ENCODE measurements at places on chromosomes 5 and 9.

DNA sequence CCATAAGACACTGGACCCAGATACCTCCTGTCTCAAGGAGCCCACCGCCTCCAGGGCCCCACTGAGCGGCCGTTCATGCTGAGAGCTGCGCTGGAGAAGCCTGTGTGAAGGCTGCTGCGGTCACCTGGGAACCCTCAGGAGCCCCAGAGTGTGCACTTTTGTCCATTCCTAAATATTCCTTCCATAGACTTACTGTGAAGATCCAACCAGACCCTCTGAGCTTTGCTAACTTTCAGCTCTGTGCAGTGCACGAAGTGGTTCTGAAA, 119.5 kb downstream of the COL23A1 start:
- no peak for DNase-seq

DNA sequence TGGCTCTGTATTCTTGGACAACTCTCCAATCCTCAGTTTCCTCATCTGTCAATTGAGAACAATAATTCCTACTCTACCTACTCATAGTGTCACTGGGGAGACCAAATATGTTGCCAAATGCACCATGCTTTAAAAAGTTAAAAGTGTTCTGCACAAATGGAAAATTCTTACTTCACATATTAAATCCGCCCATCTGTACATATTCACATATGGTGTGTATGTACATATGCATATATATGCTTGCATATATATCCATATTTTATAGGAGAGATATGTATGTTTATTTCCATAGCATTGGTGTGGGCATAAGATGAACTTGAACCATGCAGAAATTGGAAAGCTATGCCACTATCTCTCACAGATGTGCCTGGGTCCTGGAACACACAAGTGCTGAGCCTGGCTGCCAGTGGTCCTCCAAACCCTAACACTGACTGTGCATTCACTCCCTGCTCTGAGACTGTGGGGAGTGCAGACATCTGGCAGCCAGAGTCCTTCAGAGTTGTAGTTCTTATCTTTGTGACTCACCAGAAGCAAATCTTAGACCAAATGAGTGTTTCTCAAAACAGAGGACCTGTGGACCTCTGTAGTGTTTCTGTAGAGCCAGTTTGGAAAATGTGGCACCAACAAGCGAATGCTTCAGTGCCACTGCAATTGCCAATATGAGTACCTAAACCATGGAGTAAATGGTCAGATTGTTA, 168.7 kb downstream of the GRIA1 start:
- DNase-seq: no peak

- no peak for DNase-seq
Observed at GRCh38 chr5:134038138-134038537, 33.4 kb upstream of the VDAC1 start.

- no peak for DNase-seq
Observed at GRCh38 chr9:22073349-22073748, 64.2 kb upstream of the CDKN2B start.

DNA sequence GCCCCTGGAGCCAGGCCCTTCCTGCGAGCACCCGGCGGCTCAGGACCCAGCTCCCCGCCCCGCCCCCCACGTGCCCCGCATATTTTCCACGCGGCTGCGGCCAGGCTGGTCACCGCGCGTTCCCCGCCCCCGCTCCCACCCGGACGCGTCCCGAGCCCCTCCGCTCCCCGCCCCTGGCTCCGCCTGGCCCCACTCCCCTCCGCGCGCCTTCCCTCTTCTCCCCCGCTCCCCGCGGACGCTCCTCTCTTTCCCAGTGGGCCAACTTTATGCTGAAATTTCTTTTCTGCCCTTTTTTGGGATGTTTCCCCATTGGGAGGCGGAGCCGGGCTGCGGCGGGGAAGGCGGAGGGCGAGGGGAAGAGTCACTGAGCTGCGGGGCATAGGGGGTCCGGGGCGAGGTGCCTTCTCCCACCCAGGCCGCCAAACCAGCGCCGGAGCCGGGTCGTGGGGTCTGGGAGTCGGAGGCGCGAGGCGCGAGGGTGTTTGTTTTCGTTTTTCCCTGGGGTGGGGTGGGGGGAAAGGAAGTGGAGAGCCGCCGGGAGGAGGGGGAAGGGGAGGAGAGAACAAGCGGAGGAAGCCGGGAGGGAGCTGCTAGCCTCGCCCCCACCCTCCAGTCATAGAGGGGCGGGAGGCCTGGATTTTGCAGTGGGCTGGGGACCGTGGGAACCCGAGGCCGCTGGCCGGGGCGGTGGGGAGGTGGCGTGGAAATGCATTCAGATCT, 1.0 kb upstream of the TPM2 start:
- DNase-seq: peak; percentile 85

DNA sequence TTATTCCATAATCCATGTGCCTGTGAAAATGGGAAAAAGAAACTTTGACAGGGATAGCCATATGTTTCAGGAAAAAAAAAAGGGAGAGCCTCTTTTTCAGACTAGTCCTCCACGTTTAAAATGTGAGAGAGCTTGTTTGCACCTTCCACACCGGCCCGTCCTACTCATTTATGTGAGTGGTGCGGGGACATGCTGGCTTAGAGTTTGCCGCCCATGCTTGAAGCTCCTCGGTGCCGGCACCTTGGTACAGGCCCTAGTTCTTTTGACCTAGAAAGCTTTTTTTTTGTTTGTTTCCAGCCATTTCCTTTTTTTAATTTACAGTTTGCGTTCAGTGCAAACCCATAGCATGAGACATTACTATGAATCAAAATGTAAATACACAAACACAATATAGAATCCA, 27.8 kb downstream of the PSAT1 start:
- DNase-seq: no peak

- DNase-seq: peak; percentile 12
Observed at GRCh38 chr5:50595199-50595598, 71.2 kb upstream of the PARP8 start.

- no peak for DNase-seq
Observed at GRCh38 chr9:116230051-116230632, 76.6 kb downstream of the PAPPA start.

DNA sequence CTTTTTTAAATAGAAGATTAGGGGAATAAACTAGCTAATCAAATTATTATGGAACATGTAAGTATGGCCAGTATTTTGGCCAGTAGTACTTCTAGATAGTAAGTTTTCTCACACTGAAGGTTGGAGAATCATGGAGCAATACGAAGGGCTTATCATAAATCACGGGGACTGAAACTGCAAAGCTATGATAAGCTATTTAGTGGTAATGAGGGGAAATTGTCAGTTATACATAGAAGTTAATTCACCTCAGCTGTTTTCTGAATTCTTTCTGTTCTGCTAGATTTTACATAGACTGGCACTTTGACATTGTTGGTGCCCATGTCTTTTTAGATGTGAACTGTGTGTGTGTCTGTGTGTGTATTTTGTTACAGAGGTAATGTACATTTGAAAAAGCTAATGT, 34.5 kb upstream of the FAM151B start:
- DNase-seq: no peak

DNA sequence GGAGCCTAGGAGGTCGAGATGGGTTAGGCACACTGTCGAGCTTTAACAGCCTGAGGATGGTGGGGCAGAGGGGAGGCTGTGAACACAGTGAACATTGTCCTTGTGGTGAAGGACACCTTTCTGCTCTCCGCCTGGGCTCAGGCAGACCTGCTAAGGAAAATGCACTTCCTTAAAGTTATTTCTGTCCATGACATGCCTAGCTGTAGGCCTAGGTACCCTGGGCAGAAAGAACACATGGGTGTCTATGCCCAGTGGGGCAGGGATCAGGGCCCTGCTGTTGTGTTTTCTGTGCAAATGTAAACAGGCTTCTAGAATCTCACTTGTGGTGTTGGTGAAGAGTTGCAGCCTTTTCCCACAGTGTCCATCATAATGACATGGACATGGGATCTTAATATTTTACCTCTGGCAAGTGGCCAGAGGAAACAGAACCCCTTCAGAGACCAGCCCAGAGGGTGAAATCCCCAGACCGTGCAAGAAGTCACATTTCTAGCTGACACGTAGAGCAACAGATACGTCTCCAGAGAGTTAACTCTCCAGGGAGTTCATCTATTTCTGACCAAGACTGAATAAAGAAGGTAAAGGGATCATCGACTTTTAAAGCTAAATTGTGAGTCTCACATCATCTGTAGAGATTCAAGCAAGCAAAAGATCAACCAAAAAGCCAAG, 79.2 kb downstream of the C9orf152 start:
- DNase-seq: no peak

GRCh38 chr9:14027116-14027800, 286.7 kb downstream of the NFIB start:
- no peak for DNase-seq

- DNase-seq: no peak
Observed at GRCh38 chr9:136599074-136599531, 53.3 kb upstream of the NOTCH1 start.

DNA sequence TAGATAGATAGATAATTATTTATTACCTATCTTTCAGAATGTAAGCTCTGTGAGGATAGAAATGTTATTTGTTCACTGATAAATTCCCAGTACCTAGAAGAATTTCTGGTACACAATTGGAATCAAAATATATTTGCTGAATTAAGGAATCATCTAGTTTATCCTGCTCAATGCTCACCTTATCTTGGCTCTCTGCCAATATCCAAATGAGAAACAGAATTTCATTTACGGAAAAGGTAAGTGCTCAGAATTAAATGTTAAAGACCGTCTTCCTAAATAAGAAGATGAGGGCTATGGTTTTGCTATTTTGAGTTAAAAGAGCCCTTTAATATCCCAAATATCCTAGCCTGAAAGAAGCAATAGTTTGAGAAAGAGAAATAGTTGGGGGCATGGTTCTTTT, 232.1 kb upstream of the PDE4D start:
- no peak for DNase-seq

DNA sequence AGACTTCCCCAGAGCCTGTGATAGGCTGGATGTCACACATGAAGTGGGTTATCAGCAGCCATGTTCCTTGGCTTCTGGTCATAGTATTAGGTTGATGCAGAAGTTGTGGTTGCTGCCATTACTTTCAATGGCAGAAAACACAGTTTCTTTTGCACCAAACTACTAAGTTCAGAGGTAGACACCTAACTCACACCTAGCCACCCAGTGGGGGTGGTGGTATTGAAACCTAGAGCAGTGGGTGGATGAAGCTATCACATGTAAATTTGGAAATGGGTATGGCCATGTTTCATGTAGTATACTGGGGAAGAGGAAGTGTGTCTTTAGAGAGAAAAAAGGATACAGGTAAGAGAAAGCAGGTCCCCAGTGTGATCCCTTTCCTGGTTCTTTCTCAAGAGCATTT, 347.9 kb upstream of the SEMA6A start:
- DNase-seq: no peak

DNA sequence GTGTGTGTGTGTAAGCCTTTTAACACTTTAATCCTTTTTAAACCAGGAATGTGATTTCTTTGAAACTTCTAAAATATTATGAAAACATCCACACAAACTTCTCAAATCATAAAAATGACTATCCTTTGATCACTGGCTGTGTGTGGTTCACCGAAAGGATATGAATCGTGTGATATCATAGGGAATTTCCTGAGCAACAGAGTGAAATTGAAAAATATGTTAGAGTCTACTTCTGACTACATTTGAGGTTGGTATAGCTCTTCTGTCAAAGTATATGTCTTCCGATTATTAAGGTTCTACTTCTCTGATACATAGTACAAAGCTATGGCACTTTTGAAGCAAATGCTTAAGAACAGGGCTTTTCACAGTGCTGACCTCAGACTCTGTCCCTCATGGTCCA, 40.3 kb downstream of the RGMB start:
- no peak for DNase-seq

- no peak for DNase-seq
Observed at GRCh38 chr9:70580606-70581195, 166.2 kb upstream of the KLF9 start.

- DNase-seq: no peak
Observed at GRCh38 chr9:111900858-111901612, 4.4 kb downstream of the UGCG start.

- DNase-seq: peak; percentile 35
Observed at GRCh38 chr5:79143684-79144379, 32.2 kb downstream of the BHMT start.

GRCh38 chr5:171537923-171538537, 118.6 kb downstream of the FGF18 start:
- DNase-seq: no peak

DNA sequence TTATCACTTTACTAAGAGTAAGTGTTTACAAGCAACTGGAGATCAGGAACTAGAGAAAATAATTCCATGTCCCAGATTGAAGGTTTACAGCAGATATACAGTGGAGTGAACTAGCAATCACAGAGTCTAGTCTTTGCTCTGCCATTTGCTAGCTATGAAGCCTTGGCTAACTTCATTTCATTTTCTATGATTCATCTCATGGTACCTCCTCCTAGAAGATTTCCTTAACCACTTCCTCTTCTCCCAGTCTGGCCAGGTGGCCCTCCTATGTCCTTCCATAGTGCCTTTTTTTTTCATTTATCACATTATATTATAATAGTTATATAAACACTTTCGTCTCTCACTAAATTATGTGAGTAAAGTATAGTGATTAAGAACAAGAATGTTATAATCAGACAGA, 52.1 kb downstream of the GRIA1 start:
- peak; percentile 18 for DNase-seq

- no peak for DNase-seq
Observed at GRCh38 chr9:17863213-17863883, 284.5 kb downstream of the SH3GL2 start.

GRCh38 chr5:174337276-174338184, 292.0 kb downstream of the NSG2 start:
- DNase-seq: peak; percentile 27

- DNase-seq: no peak
Observed at GRCh38 chr5:120256376-120256775, 207.7 kb upstream of the PRR16 start.

GRCh38 chr5:58887721-58888409, 305.0 kb downstream of the RAB3C start:
- DNase-seq: no peak

DNA sequence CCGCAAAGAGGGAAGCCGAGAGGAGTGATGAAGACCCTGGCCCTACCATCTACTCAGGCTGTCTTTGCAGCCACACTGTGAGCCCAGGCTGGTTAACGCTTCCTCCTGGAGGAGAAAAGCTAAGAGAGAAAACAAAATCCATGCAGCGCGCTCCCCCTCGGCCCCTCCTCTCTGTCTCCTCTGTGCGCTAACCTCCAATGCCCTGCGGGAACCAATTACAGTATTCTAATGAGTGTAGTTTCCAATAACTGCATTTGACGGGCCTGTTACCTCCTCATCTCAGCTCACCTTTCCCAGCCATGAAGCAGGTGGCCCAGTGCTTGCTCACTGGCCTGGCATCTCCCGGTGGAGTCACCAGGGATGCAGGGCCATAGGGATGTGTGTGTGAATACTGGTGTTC, 565.5 kb downstream of the EBF1 start:
- no peak for DNase-seq

GRCh38 chr9:15736569-15736968, 183.7 kb downstream of the CCDC171 start:
- DNase-seq: no peak

DNA sequence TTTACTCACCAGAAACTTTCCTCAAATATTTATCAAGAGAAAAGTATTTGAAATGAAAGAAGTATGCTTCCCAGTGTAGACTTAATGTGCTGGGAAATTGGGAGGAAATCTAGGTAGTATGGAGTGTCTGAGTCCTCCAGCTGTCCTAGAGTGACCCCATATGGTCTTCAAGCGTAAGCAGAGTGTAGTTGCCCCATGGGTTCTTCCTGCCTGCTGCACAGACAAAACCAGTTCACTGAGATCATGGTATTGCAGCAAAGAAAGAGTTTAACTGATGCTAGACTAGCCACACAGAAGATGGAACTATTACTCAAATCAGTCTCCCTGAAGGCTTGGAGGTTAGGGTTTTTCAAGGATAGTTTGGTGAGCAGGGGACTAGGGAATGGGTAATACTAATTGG, 114.9 kb upstream of the PRLR start:
- no peak for DNase-seq

All from urothelium cell line (cell line).